ENCODE measurements at places on chromosomes 7 and 10. TPM values are rescaled to one million over a fixed set of nuclear protein-coding genes. Genes with fewer than 3 reads are reported as not detected.

GRCh38 chr7:37245590-37245989 lies 203.1 kb downstream of the ELMO1 start:
- no peak for DNase-seq

DNA sequence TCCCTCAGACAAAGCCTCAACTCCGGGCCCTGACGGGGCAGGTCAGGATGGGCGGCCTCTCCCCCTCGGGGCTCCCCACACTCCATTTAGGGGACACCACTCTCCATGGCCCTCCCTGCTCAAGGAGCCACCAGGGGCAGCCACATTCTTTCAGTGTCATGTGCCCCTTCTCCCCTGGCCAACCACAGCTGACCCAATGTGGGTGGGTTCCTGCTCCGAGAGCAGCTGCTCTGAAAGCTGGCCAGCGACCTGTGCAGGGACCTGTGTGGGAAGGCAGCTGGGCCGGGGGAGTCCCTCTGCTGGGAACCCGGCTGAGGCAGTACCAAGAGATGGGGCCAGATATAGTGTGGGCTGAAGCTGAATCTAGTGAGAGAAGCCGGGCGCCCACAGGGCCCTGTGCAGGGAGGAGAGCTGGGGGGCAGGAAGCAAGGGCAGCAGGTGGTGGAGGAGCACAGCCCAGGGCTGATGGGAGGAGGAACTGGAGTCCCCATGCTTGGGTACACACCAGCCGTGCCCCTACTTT lies 40.6 kb upstream of the NPFFR1 start:
- no peak for DNase-seq

Gene CPN1
- not detected for total RNA-seq

Gene CH25H
- total RNA-seq = 0.74 TPM

Measured in vagina (tissue), 2 donors.